ENCODE measurements at places on chromosomes 12 and 14.

- peak; percentile 59 for DNase-seq
Observed at GRCh38 chr12:39441963-39442830, 723 bp downstream of the KIF21A start.

GRCh38 chr14:84708865-84709264 is 821.1 kb upstream of the FLRT2 start:
- no peak for DNase-seq

DNA sequence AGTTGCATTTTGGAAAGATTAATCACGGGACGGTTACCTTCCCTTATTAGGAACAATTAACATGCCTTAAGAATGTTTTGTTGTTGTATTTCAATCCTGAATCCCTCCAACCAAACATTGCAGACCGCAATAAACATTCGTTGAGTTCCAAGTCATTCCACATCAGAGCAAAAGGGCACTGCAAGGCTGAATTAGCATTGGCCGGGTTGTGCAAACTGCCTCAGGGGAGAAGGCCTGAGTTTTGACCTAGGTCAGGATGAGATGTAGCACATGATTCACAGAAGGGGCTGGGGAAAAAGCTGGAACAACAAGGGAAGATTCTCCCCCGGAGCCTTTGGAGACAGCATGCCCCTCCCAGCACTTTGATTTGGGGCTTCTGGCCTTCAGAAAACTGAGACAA is 82.1 kb upstream of the BDKRB2 start:
- no peak for DNase-seq

DNA sequence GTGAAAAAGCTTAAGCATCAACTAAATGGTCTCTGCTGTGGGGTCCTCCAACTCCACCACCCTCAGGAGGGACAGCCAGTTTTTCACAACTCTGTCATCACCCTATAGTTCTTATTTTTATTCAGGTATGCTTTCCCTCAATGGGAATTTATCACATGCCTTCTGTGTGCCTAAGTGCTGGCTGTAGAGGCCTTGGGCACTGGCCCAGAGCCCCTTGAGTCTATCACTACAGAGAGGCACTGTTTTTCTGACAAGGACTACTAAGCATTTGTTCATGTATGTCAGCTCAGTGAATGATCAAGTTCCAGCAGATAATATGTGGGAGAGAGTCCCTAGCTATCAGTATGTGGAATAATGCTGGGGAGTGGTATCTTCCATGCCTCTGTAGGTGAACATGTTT is 463.9 kb downstream of the NPAS3 start:
- no peak for DNase-seq

GRCh38 chr14:52650774-52651173 is 44.6 kb downstream of the ERO1A start:
- no peak for DNase-seq

DNA sequence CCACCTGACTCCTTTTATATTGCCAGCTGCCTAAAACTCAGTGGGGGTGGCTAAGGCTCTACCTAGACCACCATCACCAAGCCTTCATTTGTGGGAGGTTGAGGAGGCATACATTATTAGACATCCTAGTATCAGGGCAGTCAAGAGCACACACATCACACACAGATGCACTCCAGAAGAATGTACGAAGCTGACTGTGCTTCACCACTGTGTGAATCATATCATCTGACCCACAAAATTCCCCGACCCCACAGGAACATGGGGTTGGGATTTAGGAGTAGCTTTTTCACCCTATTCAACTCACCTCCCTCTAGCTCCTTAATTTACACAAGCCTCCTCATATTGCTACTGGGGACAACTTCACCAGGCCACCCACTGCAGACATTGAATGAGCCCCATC is 64.8 kb upstream of the BDKRB2 start:
- DNase-seq = no peak

GRCh38 chr14:65731933-65732506 is 319.5 kb downstream of the FUT8 start:
- no peak for DNase-seq

GRCh38 chr12:100448656-100449055 is 25.0 kb upstream of the NR1H4 start:
- no peak for DNase-seq

DNA sequence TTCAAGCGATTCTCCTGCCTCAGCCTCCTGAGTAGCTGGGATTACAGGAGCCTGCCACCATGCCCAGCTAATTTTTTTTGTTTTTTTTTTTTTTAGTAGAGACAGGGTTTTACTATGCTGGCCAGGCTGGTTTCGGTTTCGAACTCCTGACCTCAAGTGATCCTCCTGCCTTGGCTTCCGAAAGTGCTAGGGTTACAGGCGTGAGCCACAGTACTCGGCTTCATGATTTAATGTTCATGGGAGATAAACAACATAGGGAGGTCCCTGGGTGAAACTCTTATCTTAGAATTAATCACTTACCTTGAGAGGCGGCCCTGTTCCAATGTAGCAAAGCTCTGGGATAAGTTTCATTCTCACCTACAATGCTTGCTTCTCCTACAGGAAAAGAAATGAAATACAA is 48.3 kb downstream of the SEL1L start:
- DNase-seq = no peak

DNA sequence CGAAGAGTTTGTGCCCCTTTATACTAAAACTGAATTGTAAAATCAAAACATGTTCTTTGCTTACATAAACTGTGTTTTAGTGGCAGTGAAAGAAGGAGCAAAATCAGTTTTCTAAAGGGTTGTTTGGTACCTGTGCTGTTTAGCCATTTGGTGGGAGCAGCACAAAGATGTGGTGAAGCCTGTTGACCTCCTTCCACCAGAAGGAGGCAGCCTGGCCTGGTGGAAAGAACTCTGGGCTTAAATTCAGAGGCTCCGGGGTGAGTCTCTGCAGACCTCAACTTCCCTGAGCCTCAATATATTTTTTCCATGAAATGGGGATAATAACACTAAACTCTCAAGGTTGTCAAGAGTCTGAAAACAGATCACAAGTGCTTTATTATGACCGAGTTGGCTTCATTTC is 502.5 kb downstream of the VRK1 start:
- peak; percentile 28 for DNase-seq

GRCh38 chr14:50301914-50302313 is 10.1 kb downstream of the L2HGDH start:
- DNase-seq = no peak

DNA sequence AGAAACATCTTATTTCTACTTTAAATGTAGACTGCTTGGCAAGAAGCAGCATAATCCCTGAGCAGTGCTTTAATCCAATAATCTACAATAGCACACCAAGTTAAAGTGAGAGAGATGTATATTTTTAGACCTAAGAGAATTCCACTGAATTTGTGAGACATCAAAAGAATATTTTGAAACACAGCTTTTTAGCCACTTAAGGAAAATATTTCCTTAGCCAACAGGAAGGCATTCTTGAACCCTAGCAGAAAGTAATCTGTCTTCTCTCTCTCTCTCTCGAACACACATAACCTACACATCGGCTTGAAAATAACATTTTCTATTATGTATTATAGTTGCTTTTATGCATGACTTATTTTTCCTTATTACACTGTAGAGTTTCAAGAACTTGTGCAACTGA is 34.0 kb downstream of the KITLG start:
- no peak for DNase-seq

GRCh38 chr12:29067430-29067829 is 81.6 kb upstream of the FAR2 start:
- DNase-seq = no peak

GRCh38 chr14:104345621-104346462 is 207.5 kb downstream of the KIF26A start:
- DNase-seq = no peak

DNA sequence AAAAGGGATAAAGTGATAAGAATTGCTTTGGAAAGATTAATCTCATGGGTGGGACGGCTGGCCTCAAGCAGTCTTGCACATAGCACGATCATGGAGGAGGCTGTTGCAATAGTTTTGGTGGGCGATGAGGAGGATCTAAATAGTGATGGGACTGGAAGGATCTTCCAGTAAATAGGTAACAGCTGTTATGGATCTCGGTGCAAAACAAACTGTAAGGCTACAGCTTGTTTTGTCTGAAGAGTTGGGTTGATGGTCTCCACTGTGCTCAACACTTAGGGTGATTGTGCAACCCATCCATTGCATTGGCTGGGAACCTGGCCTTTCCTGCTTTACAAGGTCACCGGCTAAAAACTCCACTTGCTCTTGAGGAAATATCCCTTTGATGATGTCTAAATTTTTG is 21.0 kb downstream of the IGF1 start:
- no peak for DNase-seq

- DNase-seq = no peak
Observed at GRCh38 chr14:75854111-75854799, 127.5 kb downstream of the TGFB3 start.

DNA sequence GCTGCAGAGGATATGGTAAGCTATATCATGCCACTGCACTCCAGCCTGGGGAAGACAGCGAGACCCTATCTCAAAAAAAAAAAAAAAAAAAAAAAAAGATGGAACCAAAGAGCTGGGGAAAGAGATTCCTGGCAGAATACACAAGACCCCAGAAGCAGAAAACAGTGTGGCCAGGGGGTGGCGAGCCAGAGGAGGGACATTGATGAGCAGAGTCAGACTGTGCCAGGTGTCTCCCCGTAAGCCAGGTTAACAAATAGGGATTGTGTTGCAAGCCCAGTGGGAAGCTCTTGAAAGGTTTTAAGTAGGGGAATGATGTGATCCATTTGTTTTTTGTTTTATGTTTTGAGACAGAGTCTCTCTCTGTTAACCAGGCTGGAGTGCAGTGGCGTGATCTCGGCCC is 56.1 kb downstream of the FIGNL2 start:
- DNase-seq = no peak

DNA sequence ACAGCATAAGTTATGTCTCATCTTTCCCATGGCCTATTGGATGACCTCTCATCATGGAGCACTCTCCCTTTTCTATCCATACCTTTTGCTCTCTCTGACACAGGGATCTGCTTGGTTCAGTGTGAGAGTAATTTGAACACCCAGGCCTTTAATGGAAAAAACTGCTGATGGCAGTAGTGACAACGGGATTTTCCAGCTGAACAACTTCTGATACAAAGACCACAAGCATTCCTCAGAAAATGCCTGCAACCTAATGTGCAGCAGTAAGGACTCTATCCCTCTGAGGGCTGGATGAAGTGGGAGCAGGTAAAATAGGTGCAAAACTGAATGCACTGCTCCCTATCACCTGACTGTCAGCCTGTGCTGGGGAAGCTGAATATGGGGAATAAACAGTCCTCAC is 51.0 kb downstream of the KANSL2 start:
- no peak for DNase-seq

DNA sequence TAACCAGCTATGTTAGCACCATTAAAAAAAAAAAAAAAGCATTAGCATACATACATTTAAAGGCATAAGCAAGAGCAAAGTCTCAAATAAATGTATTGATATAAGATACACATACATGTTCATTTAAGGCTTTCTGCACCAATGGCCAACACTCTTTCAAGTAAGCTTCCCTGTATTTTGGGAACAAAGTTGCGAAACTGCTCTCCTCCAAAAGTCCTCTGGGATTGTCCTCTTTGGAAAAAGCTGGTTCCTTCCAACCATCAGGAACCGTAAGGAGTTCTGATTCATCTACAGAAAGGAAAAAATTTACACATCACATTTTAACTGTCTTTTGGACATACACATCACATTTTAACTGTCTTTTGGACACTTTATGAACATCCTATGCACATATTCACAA is 3.2 kb downstream of the KRR1 start:
- DNase-seq = no peak

- DNase-seq = no peak
Observed at GRCh38 chr12:41190338-41190737, 2.2 kb downstream of the PDZRN4 start.

GRCh38 chr14:22412926-22413411 is 176.1 kb downstream of the DAD1 start:
- no peak for DNase-seq

DNA sequence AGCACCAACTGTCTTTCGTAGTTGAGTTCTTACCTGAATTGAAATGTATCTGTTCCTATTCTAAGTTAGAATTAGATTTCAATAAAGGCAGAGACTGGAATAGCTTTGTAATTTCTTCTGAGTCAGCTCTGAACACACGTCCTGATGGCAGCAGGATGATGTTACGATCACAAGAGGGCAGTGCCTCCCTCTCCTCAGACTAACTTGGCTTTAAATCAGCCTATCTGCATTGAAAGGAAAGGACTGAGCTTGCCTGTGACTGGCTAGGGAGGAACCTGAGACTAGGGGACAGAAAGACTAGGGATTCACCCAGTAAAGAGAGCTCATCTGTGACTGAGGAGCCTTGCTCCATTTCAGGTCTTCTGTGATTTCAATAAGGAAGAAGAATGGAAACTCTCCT is 323.7 kb upstream of the OR4E1 start:
- DNase-seq = no peak

DNA sequence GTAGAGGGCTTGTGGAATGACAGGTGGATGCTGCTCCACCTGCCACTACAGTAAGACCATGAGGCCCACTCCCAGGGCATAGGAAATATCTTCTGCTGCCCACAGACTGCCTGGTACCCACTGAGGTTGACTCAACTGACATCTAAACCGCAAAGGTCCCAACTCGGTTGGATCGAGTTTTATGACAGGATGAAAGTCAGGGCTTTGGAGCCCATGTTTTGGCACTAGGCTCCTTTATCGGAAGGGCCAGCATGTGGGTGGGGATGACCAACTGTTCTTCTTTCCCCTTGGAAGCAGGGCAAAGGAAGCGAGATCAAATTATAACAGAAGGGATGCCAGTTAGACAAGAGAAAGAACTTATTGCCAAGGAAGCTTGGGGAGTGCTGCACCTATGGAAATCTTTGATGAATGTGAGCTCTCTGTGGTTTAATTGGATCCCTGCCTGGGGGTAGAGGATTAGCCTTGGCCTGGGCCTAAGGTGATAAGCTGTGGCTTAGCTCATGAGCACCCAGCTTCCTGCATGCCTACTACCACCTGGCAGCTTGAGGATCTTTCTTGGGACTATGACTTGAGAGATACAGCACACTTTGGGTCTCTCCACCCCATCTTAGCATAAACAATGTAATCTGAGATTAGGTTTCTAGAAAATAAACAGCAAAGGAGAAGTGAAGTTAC is 121.8 kb downstream of the KCNA5 start:
- DNase-seq = no peak

GRCh38 chr12:102728506-102729242 is 188.4 kb downstream of the PAH start:
- no peak for DNase-seq

DNA sequence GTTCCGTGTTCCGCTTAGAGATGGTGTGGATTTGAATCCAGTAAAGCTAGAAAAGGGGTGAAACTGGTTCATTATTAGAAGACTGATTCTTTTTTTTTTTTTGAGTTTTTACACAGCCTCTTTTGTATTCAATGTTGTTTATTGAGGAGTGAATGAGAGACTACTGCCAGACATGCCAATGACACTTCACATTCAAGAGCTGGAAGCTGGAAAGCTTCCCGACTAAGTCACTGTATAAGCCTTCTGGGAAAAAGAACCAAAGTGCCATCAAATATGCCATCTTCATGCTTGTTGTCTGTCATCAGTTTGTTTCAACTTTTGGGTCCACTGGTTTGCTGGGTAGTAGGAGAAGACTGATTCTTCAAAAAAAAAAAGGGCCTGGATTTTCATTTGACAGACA is 164.8 kb downstream of the ATP23 start:
- DNase-seq = no peak

DNA sequence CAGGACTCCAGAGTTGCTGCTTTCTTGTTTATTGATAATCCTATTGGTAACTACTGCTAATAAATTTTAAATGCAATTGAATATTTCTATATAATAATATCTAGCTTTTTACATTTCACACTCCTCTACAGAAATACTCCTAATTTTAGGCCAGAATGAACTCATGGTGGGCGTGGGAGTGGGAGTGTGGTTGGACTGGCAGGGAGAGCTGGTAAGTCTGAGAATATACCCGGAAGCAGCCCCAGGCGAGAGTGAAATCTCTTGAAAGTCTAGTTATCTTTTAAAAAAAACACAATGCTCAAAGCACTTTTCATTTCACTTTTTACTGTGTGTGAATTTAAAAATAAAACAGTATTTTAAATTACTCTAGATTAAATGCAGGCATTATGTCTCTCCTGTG is 4.7 kb downstream of the TMEM263 start:
- DNase-seq = no peak
